ENCODE measurements at places on chromosomes 2 and 18.

DNA sequence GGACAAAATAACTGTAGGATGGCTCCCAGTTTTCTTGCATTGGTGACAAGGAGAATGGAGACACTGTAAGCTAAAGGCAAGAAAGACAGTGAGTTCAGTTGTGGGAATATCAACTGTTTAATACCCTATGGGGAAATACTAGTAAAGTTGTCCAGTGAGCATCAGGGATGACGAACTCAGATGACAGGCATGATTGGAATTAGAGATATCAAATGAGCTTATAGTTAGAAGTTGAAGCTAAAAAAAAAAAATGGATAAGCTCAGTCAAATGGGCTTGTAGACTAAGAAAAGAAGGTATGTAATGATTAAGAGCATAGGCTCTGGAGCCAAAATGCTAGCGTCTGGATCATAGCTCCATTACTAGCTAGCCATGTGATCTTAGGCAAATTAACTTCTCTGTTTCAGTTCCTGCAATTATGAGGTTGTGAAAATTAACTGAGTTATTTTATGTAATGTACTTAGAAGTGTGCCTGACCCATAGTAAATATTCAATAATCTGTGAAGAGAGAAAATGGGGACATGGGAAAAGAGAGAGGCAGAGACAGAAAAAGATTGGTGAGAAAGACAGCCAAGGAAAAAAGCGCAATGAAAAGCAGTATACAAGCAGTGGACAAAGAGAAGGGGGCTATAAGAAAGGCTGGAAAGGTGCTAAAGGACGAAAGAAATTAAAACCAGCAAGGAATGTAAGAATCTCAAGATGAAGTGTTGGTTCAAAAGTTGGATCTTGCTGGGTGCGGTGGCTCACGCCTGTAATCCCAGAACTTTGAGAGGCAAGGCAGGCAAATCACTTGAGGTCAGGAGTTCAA is 95.7 kb upstream of the SLC39A10 start:
- DNase-seq = no peak

DNA sequence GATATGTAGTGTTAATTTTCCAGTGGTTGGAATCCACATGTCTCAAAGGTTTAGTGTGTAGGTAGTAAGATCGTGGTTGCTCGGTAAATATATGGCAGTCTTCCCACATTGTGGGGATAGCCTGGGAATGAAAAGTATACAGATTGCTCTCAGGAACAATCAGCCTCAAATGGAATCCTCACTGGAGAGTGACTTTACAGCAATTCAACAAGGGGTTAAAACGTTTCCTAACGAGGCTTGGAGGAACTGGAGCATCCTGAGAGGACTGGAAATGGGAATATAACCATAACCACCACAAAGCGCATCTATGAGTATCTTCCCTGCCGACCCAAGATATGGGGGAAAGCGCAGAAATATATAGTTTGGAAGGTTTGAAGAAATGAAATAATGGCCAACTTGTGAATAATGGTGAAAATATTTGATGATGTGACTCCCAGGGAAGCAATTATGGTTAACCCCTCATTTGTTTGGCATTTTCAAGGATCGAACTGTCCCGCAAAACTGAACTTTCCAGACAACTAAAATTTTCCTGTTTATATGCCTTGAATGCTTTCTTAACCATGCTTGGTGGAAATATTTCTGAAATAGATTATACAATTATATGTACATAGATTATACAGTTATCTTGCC is 100.7 kb upstream of the FOSL2 start:
- no peak for DNase-seq

DNA sequence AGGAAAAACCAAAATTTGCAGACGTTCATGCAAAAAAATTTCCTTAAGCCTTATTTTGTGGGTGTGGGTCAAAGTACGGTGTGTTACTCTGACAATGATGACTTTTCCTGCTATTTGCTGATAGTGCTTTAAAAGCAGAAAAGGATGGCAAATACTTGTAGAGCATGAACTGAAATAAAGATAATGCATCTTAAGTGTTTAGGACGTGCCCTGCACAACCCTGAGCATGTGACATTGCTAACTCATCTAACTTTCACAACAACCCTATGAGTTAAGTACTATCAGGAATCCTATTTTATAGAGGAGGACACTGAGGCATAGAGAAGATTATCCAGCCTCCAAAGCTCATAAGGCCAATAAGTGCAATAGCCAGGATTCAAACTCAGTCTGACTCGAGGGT is 143.3 kb downstream of the RNF152 start:
- no peak for DNase-seq

DNA sequence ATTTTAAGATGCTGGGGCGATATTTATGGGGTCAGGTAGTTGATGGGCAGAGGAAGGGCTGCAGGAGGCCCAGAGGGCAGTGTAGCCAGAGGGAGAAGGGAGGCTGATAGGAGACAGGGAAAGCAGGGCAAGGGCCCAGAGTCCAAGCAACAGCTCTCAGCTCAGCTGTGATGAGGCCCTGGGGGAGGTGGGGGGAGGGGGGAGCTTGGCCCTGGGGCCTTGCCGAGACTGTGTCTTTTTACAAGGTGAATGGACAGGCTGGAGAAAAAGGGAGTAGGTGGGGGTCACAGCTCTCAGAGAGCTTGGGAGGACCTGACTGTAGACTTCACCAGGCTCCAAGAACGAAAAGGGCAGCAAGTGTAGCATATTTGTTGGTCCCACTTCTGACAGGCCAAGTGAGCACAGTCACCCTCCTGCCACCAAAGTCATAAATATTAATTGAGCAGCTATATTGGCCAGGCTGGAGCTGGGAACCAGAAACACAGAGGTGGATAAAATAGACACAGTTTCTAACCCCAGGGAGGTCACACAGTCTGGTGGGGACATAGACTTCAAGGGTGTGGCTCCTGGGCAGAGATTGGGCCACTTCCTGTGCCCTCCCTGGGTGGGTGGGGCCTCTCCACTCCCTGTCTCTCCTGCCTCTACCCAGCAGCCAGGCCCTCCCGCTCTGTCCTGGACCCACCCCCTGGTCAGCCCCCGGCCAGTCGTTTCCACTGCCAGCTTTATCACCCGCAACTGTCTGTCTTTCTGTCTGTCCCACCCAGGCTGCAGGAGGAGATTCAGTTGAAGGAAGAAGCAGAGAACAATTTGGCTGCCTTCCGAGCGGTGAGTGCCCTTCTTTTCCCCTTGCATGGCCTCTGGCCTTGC is 1.4 kb downstream of the DES start:
- DNase-seq = no peak

- no peak for DNase-seq
Observed at GRCh38 chr18:10463741-10464140, 9.3 kb downstream of the APCDD1 start.

GRCh38 chr2:152716805-152717227 is 445 bp downstream of the PRPF40A start:
- no peak for DNase-seq

- no peak for DNase-seq
Observed at GRCh38 chr18:73707035-73707434, 440.6 kb downstream of the FBXO15 start.

DNA sequence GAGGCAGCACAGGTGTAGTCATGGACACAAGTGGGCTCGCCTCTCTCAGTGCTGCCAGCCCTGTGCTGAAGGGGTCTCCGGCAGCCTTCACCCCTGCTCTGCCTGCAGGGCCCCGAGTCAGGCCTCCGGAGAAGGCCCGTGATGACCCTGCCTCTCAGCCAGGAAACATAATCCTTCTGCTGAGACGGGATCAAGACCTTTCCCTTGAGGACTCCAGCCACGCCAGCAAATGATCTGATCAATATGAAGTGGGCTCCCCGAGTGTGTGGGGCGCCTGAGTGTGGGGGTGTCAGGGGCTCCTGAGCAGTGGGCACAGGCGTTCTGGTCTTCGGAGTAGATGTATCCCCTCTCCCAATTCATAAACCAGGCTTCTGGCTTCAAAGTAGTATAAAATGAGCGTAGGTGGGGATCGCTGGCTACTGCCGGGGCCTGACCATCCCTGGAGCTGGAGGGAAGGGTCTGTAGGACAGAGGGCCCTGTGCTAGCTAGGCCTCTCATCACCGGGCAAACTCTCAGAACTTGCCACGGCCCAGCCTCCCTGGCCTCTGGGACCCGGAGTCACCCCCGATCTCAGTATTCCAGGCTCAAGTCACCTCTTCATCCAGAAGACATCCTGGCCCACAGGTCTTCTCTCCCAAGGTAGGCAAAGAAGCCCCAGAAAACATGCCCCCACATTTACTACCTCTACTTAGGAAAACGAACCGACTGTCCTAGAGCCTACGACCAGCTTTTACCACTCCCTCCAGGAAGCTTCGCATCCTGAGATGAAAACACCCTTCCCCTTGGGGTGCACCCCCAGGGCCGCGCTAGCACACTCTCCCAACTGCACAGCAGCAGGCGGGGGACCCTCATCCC is 33.6 kb downstream of the CRACDL start:
- DNase-seq = no peak

- DNase-seq = no peak
Observed at GRCh38 chr2:182522972-182523473, 96.2 kb upstream of the PDE1A start.

- no peak for DNase-seq
Observed at GRCh38 chr18:22557168-22557941, 139.6 kb upstream of the CTAGE1 start.

DNA sequence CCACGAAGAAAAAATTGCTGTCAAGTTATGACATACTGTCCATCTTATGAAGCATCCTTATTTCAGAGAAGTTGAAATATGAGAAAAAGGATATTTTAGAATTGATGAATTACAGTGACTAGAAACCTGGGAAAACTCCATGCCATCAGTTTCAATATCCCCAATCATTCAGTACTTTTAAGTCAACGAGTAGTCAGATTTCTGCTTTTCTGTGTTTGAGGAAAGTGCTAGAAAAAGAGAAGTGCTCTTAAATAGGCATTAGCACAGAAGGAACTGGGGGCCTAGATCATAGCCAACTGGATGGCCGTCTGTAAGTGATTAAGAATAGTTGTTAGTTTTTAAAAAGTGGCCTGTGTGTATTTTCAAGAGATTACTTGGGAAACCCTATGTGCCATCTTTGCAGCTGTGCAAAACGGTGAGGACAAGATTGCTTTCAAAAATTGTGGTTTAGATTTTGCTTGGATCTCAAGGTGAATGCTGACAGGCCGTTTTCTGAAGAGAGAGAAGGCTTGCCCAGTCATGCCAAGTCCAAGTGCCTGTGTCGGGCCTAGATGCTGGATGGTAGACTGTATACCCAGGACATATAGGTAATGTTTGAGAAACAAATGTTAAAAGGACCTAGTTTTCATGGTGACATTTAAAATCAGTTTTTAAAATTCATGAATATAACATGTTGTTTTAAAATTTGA is 5.1 kb downstream of the NEDD4L start:
- no peak for DNase-seq

GRCh38 chr18:78822171-78822948 is 157.3 kb upstream of the SALL3 start:
- DNase-seq = no peak

GRCh38 chr2:85648619-85649018 is 19.4 kb downstream of the SFTPB start:
- no peak for DNase-seq

DNA sequence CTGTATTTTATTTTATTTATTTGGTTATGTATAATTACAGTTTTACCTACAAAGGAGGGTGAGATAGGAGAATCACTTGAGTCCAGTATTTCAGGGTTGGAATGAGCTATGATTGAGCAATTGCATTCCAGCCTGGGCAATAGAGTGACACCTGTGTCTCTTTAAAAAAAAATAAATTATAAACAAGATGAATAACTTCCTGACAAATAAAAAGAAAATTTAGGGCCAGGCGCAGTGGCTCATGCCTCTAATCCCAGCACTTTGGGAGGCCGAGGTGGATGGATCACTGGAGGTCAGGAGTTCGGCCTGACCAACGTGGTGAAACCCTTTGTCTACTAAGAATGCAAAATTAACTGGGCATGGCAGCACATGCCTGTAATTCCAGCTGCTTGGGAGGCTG is 17.3 kb downstream of the MTA3 start:
- DNase-seq = no peak

DNA sequence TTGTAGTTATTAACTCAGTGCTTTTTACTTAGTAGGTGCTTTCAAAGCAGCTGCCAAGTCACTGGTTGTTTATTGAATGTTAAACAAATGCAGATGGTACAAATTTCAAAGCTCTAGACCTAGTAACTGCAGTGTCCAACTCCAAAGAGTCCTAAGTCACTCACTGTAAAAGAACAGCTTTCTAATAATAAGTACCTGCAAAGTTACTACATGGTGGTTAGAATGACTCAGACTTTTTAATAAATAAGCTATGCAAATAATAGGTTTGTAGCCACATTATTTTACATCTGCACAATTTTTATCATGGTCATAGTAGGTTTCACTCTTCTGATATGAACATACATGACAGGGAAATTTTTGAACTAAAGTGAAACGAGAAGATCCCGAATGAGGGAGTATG is 1620.4 kb upstream of the CELF4 start:
- no peak for DNase-seq

GRCh38 chr18:68299906-68300305 is 415.0 kb downstream of the TMX3 start:
- DNase-seq = no peak

DNA sequence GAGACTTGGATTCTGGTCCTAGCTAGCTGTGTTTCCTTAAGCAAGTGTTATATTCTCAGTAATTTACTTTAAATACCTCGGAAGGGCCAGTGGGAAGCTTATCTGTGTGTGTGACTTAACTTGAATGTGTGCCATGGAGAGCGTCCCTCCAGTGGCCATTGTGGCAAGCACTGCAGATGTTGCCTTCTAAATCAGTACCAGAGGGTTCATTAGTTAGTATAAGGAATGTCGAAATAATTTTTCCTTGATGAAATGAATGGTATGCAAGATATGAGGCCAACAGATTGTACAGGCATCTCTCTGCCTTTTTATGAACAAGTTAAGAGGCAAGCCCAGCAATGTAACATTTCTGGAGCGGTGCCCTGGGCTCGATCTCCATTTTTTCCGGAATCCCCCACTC is 52.0 kb downstream of the FBXO36 start:
- no peak for DNase-seq

DNA sequence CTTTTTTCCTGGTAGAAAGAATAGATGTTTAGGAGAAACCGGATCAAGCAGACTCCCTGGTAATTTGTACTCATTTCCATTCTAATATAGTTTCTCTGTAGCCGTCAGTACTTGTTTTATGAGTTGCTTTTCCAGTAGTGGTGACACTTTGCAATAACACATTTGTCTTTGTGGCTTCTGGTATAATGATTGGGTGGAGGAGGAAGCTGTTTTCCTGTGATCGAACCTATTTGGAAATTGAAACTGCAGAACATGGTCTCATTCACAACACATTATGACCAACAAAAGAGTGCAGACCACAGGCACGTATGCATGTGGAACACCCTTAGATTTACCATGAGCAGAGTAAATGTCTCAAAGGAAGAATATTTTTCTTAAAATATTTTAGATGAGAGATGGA is 7.6 kb upstream of the SERPINB12 start:
- no peak for DNase-seq

GRCh38 chr2:132904142-132904842 is 234.3 kb upstream of the LYPD1 start:
- DNase-seq = no peak

DNA sequence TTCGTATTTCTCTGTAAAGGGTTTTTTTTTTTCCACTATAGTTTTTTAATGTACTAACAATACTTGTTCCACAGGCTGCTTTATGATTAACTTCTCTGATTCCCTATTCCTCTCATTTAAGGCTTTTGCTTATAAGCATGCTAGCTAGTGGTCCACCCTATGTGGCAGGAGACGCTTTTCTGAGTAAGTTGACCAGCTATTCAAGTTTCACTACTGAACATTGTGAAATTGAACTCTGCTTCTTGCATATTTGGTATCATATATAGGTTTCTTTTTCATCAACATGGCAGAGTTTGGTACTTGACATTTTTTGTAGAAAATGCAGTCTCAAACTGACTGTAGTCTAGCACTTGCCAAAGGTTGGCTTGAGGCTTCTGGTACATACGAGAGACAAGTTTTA is 74.2 kb downstream of the OTX1 start:
- no peak for DNase-seq

GRCh38 chr18:9469685-9470084 is 5.6 kb upstream of the RALBP1 start:
- no peak for DNase-seq
